ENCODE measurements at places on chromosomes 7 and 10.

GRCh38 chr10:96334616-96335526 is 23.9 kb downstream of the OPALIN start:
- DNase-seq: peak; percentile 8

- peak; percentile 82 for DNase-seq
Measured at GRCh38 chr10:17056781-17057428, 72.7 kb downstream of the CUBN start.

GRCh38 chr10:100183481-100183880 is 2.3 kb downstream of the ERLIN1 start:
- no peak for DNase-seq

DNA sequence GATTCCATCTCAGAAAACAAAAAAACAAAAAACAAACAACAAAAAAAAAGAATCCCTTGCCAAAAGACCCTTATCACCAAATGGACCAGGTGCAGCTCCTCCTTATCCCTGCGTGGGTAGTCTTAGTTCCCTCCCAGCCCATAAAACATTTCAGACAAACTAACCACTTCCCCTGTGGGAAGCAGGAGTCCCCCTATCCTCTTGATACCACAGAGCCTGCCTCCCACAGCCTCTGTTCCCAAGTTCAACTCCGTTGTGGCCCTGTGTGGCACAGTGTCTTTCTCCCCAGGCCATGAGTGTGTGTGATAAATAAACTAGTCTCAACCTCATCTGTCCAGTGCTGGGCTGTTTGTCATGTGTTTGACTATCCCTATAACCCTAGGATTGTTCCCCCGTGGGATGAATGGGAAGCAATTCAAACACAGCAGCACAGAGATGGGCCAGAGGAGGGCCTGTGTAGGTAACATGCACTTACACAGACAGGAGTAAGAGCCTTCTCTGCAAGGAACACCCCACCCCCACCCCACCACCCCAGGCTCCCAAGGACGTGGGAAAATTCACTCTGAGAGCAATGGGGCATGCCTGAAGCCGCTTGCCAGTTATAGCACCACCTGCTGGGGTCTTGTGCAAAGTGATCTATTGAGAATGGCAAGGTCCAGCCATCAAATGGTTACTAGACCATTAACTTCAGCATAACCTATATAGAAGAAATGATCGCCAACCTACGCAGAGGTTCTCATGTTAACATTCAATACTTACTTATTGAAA is 147.1 kb upstream of the GHITM start:
- DNase-seq: no peak

DNA sequence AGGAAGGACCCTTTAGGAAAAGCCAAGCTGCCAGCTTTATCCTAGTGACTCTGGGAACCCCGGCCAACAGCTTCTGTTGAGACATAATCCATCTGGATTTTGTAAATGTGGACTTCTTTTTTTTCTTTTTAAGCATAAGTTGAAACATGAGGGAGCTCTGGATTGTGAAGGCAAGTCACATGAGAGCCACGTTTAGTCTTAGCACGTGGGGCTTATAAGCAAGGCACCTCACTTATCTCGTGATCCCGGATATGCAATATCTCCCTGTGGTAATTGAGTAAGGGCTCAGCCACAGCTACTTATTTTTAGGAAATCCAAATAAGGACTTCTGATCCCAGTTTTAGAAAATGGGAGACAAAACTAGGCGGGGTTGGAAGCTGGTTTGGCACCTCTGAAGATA is 111.2 kb upstream of the PTN start:
- peak; percentile 75 for DNase-seq

DNA sequence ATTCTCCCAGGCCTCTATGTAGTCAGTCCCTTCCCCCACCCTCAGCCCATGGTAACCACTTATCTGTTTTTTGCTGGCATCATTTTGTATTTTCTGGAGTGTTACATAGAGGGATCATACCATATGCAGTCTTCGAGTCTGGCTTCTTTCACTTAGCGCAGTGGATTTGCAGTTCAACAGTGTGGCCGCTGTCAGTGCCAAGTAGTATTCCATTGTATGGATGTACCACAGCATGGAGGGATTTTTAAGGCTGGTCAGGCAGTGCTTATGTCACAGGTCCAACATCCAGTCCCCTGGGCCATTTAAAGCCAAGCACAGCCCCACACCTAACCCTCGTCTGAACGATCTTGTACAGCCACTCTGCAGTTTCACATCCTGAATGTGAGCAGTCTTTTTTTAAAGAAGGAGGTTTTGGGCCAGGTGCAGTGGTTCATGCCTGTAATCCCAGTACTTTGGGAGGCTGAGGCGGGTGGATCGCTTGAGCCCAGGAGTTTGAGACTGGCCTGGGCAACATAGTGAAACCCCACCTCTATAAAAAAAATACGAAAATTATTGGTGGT is 121.8 kb downstream of the CUX1 start:
- no peak for DNase-seq

DNA sequence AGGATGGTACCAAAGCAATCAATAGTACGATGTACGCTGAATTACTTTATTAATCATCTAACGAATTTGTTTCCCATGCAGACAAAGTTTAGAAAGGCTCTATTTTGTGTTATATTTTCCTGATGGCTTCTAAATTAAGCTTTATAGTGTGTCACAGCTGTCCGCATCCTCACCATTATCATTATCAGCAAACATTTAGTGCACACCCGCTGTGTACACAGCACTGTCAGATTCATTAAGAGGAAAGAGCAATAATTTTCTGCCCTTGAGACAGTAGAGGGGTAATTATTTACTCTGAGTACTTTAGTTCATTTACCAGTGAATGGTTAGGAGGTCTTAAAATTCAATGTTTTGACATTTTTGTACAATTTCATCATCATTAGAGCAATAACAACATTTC is 233.3 kb upstream of the PTPRZ1 start:
- no peak for DNase-seq

- no peak for DNase-seq
Measured at GRCh38 chr10:51888263-51888662, 188.9 kb upstream of the CSTF2T start.

- DNase-seq: peak; percentile 10
Measured at GRCh38 chr7:148883266-148884048, 634 bp downstream of the EZH2 start.

GRCh38 chr10:48214716-48215485 is 59.6 kb downstream of the FRMPD2 start:
- no peak for DNase-seq

GRCh38 chr7:152341039-152341913 is 94.5 kb downstream of the KMT2C start:
- peak; percentile 51 for DNase-seq

DNA sequence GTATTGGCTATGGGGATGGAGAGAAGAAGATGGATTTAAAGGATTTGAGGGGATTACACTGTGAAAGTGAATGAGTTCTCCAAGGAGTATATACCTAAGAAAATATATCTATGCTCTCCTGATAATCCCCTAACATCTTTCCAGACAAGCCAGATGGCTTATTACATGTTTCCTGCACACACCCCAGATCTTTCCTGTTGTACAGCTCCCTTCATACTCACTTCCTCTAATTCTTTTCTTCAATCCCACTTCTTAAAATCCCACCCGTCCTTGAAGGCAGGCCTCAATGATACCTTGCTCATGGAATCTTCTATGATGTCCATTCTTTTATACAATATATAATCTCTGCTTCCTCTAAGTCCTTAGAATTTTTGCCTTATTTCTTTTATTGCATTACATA is 317.2 kb upstream of the DGKB start:
- no peak for DNase-seq

DNA sequence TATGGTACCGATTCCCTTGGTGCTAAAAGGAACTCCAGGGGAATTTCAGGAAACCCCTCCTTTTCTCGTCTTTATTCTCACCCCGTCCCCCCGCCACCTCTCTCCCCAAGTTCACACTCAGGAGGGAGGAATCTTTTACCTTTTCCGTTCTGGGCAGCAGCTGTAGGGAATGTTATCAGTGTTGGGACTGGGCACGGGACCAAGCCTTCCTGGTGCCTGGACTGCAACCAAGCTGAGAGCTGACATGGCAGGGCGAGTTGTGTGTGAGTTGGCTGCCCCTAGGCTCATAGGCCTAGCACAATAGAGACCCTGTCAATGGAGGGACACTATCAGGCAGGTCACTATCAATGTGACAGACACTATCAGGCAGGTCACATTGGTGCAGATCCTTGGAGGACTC is 121.4 kb downstream of the TCF7L2 start:
- no peak for DNase-seq

DNA sequence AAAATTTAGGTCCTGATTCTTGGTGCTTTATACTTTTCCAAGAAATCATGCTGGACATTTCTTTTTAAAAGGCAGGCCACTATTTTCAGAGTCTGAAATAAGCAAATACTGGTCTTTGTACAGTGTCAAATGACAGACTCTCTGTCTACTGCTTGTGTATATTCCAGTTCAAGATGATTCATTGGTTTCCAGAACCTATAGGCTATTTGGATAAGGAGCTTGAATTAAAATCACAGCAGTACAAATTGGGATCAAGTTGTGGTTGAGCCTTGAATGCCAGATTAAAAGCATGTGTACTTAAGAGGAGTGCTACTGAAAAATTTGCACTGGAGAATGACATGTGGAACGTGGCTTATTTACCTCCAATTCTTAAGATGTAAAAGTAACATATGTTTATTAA is 10.7 kb downstream of the KMT2E start:
- peak; percentile 72 for DNase-seq

DNA sequence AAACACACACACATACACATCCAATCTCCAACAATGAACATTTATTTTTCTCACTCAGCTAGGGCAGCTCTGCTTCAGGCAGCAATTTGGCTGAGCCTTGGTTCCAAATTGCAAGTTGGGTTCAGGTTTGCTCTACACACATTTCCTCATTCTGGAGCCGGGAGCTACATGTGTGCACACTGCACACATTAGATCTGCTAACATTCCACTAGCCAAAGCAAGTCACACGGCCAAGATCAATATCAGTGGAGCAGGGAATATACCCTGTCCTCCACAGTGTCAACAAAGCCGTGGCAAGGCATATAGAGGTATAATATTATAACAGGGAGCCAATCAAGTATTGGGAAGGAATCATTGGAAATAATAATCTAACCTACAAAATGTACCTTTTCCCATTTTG is 57.5 kb upstream of the PPP1R3C start:
- DNase-seq: no peak

GRCh38 chr10:74824900-74825370 is 1.5 kb upstream of the KAT6B start:
- DNase-seq: no peak

GRCh38 chr7:16295558-16295957 is 125.8 kb downstream of the CRPPA start:
- no peak for DNase-seq

DNA sequence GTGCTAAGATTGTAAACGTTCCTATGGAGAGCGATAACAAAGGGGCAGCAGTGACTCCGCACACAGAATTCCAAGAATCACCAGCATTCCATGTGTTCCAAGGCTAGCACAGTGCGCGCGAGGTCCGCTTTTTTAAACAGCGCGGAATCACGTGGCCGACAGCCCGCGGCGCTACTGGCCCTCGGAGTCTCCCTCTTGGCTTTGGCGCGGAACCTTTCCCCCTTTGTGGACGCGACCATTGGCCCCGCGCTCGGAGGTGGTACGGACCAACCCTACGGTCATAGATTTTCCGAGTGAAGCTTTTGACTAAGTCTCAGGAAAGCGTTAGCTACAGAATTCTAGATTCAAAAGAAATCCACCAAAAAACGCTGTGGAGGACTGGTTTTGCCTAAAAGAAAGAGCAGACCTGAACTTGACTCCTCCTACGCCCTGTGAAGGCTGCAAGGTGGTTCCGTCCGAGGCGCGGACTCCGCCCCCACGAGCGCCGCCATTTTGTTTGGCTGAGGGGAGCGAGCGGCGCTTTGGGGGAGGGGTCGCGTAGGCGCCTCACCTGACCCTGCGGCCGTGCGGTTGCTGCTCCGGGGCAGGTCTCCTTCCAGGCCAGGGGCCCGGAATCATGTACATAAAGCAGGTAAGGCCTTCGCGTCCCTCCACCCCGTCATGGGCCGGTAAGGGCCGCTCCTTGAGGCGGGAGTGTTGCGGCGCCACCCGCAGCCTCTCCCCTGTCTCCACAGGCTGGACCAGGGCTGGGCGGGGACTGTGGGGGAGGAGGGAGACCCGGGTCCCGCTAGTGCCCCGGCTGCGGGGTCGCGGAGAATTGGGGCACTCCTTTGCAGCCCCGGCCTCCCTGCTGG is at the start of gene SMC3:
SMC3 (plus strand) TSS at position 495 of the 854 bp plus-strand sequence; CDS start at position 617, 122 bp downstream.
- DNase-seq: peak; percentile 98

DNA sequence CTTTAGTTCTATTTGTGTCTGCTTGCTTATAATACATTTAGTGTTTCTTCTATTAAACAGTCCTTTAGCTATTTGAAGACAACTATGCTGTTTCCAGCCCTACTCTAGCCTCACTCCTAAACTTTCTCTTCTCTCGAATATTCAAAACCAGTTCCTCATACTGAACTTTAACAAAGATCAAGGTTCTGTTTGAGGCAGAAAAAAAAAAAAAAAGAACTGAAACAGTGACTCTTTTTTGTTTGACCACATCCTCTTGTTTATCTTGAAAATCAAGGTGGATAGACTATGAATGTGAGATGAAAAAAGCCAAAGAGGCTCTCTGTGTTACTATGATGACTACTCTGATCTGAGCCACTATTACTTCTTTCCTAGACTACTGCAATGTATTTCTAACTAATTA is 154.3 kb downstream of the ZNF365 start:
- DNase-seq: no peak

Data from fibroblast of skin of abdomen (primary cell).